ENCODE measurements at places on chromosomes 16 and 17. TPM values are rescaled to one million over a fixed set of nuclear protein-coding genes. Genes with fewer than 3 reads are reported as not detected.

DNA sequence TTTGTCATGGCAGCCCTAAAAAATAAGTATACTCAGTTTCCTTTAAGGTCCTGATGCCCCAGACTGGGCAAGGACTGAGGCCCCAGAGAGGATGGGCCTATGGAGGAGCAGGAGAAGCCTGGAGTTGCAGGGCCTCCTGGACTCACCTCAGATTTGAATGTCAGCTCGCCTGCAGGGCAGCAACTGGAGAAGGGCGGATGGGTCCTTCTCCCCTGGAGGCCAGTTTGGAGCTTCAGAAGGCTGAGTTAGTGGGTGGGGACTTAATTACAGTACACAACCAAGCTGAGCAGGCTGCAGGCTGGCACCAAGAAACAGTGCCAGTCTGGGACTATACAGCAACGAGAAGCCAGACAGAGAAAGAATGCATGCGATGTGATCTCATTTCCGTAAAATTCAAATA is 6.2 kb downstream of the PIRT start:
- DNase-seq = no peak

DNA sequence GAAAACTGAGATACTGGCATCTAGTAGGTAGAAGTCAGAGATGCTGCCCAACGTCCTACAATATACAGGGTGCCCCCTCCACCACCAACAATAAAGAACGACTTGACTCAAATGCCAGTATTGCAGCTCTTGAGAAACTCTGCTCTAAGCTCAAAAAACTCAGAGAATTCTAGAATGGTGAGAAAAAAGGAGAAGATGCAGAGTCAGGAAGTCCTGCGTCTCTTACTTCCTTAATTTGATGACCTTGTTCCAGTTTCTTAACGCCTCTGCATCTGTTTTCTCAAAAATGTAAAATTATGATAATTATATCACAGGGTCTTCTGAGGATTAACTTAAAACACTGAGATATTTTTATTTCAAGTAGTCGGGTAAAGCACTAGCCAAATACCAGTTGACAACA is 1.7 kb upstream of the HSBP1 start:
- DNase-seq = no peak

DNA sequence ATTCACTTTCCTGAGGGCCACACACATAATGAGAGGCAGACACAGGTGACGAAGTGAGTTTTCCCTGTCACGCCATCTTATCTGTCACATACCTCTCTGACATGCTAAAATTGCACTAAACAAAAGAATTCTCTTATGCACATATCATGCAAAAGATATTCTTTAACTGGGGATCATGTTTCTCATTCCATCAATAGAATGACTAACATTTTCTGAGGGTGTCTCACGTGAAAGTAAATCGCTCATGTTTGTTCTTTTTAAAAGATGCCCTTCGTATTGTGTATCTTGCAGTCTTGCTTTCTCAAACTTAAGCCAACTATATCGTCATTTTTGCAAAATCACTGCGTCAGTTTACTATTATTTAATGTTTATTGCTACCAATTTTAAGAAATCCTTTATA is 306.4 kb downstream of the WWOX start:
- DNase-seq = no peak

GRCh38 chr16:50600582-50601283 is 52.5 kb downstream of the NKD1 start:
- DNase-seq = no peak

DNA sequence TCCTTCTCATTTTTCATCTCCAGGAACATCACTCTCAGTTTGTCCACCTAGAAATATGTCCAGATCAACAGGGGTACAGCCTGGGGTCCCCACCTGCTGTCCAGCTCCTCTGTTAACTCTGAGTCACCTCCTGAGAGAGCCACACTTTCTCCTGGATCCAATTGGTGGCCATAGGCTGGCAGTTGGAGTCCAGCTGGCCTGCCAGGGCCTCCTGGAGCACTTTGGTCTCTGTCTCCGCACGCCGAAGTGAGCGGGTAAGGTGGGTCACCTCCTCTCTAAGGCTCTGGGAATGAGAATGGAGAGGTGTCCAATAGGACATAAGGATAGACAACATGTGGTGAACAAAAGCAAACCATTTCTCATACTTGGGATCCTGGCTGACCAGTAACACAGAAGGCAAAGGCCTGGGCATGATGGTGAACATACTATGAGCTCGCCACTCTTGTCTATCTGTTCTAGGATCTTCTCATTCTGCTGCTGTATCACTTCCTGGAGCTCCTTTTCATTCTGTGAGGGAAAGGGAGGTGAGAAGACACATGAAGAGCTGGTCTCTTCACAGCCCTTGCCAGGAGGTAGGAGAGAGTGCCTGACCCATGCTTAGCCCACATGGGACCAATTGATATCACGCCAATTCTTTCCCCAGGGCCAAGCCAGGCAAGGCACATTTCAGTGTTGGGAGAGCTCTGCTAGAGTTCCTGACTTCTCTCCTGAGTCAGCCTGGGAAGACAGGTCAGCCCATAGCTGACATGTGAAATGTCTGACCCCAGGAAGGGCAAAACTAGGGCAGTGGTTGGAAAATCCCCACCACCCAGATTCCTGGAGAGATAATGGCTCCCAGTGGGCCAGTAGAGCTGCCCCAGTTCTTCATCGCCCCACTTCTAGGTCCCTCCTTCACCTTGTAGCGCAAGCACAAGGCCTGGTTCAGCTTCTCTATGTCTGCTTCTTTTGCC is 1.8 kb upstream of the ALDOC start:
- DNase-seq = no peak

GRCh38 chr17:29113334-29113733 is 66.9 kb downstream of the MYO18A start:
- DNase-seq = peak; percentile 81

GRCh38 chr17:82212331-82213250 is at the start of gene CCDC57:
CCDC57 (minus strand) TSS chr17:82212842; CDS start chr17:82201944, 10,898 bp downstream.
- DNase-seq = peak; percentile 98

GRCh38 chr16:14003074-14003570 is 68.0 kb upstream of the MRTFB start:
- DNase-seq = peak; percentile 75

- DNase-seq = no peak
These were observed 119.5 kb downstream of the SOX9 start for GRCh38 chr17:72240333-72240732.

- DNase-seq = no peak
These were observed 225.9 kb upstream of the IRX3 start for GRCh38 chr16:54512467-54512995.

- no peak for DNase-seq
These were observed 5.8 kb upstream of the MT4 start for GRCh38 chr16:56559109-56559508.

DNA sequence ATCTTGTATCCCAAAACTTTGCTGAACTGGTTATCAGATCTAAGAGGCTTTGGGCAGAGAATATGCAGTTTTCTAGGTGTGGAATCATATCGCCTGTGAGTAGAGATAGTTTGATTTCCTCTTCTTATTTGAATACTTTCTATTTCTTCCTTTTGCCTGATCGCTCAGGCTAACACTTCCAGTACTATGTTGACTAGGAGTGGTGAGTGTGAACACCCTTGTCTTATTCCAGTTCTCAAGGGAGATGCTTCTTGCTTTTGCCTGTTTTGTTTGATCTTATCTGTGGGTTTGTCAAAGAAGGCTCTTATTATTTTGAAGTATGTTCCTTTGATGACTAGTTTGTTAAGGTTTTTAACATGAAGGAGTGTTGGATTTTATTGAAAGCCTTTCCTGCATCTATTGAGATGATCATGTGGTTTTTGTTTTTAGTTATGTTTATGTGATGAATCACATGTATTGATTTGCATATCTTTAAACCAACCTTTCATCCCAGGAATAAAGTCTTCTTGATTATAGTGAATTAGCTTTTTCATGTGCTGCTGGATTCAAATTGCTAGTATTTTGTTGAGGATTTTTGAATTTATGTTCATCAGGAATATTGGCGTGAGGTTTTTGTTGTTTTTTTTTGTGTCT is 17.0 kb upstream of the CCL13 start:
- no peak for DNase-seq

- no peak for DNase-seq
These were observed 14.5 kb downstream of the GPR179 start for GRCh38 chr17:38329284-38329683.

DNA sequence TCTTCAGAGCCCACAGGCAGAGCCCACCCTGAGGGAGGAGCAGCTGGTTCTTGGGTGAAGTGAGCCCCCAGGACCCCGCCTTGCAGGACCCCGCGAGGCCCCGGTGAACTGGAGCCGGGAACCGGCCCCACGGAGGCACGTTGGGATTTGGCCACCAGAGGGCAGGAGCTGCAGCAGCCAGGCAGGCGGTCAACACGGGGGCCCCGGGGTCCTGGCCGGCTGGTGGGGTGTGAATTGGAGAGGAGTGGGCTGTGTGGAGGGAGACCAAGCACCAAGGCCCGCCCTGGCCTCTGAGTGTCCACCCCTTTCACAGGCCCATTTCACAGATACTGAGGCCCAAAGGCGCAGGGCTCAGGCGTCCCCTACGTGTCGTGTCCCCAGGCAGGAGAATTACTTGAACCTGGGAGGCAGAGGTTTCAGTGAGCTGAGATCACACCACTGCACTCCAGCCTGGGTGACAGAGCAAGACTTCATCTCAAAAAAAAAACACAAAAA is 2.2 kb downstream of the DPEP1 start:
- peak; percentile 96 for DNase-seq

GRCh38 chr17:21397341-21398190 is 21.4 kb downstream of the KCNJ12 start:
- no peak for DNase-seq

- DNase-seq = peak; percentile 28
These were observed 5.1 kb downstream of the BPTF start for GRCh38 chr17:67830440-67830839.

RBL2 gene
- 21.9 TPM for total RNA-seq

ZNF624 gene
- 1.9 TPM for total RNA-seq

WFIKKN1 gene
- 5.5 TPM for total RNA-seq

MYLK3 gene
- 2.3 TPM for total RNA-seq

CLEC19A gene
- not detected for total RNA-seq

KRT31 gene
- not detected for total RNA-seq
